ENCODE measurements at places on chromosomes 11 and 22. TPM values are rescaled to one million over a fixed set of nuclear protein-coding genes. Genes with fewer than 3 reads are reported as not detected.
A peak's percentile ranks its signal among the peaks of the same experiment; 100 is the strongest.

The TRIM6 gene
- 11.1 TPM for total RNA-seq

DNA sequence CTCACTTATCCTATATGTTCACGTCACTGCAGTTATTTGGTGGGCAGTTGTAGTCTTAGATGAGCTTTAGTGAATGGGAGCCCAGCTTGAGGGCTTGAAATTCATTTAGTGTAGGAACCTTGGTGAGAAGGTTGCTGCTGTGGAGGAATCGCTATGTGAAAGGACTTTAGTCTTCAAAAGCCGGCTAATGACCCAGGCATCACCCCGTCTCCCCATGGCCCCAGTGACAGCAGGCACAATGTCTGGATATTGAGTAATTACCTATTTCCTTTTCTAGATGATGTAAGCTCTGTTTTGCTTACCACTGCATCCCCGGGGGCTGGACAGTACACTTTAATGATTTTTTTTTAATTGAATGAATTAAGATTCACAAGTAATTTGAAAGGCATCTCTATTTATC, 283.2 kb downstream of the ST3GAL4 start:
- DNase-seq: no peak

GRCh38 chr11:44310206-44310462, 195 bp upstream of the ALX4 start:
- no peak for DNase-seq

- DNase-seq: no peak
Observed at GRCh38 chr22:39729141-39729934, 158.8 kb downstream of the CACNA1I start.

The GAS2L1 gene
- 18.5 TPM for total RNA-seq

DNA sequence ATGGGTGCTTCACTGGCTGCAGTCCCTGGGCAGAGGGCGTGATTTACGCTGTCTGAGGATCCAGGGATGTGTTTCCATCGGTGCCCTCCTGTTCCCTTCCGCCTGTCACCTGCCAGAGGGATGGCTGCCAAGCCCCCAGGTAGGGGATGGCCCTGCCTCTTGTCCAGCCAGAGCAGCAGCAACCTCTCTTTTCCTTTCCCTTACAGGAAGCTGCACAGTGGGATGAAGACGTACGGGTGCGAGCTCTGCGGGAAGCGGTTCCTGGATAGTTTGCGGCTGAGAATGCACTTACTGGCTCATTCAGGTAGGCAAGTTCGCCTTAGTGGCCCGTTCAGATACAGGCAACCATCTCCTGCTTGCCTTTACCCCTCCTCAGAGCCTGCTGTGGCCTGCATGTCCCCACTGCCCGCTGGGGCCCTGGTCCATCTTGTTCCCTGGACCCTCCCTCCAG, 96.6 kb downstream of the ZBTB16 start:
- no peak for DNase-seq

GRCh38 chr11:109795234-109795633, 298.0 kb upstream of the ZC3H12C start:
- peak; percentile 55 for DNase-seq

The TSSK2 gene
- not detected for total RNA-seq
